ENCODE measurements at places on chromosomes 11 and 22. TPM values are rescaled to one million over a fixed set of nuclear protein-coding genes. Genes with fewer than 3 reads are reported as not detected.

The MTA2 gene
- 106 TPM for polyA plus RNA-seq

The H19 gene
- polyA plus RNA-seq, result 3,460 TPM

The CTSW gene
- polyA plus RNA-seq, result 1.3 TPM

The CDC42BPG gene
- 10.0 TPM for polyA plus RNA-seq

The ZNHIT2 gene
- 11.1 TPM for polyA plus RNA-seq

The HEPHL1 gene
- polyA plus RNA-seq, result not detected

The KRTAP5-10 gene
- polyA plus RNA-seq, result 0.26 TPM

The TMPRSS13 gene
- 0.31 TPM for polyA plus RNA-seq

The LDLRAD3 gene
- 27.8 TPM for polyA plus RNA-seq

The OR4X1 gene
- not detected for polyA plus RNA-seq

The C11orf16 gene
- polyA plus RNA-seq, result 1.7 TPM

The SCN4B gene
- polyA plus RNA-seq, result 1.1 TPM

The UBQLNL gene
- 0.50 TPM for polyA plus RNA-seq

The THY1 gene
- polyA plus RNA-seq, result 94.9 TPM

The MFNG gene
- 4.6 TPM for polyA plus RNA-seq

The OR2AT4 gene
- not detected for polyA plus RNA-seq

The CCDC89 gene
- polyA plus RNA-seq, result 3.0 TPM

The TH gene
- polyA plus RNA-seq, result 1.4 TPM

The SEZ6L gene
- 0.31 TPM for polyA plus RNA-seq

The OR2AG2 gene
- polyA plus RNA-seq, result 0.04 TPM

The TSPAN32 gene
- polyA plus RNA-seq, result 3.3 TPM

The CHRM1 gene
- not detected for polyA plus RNA-seq

The C1QTNF4 gene
- polyA plus RNA-seq, result 12.7 TPM
